Left kidney (tissue), 8 donors: ENCODE measurements at places on chromosomes 6 and 20. TPM values are rescaled to one million over a fixed set of nuclear protein-coding genes. Genes with fewer than 3 reads are reported as not detected.

CASP8AP2 gene
- 30.2 TPM for polyA plus RNA-seq

APCDD1L gene
- 13.7 TPM for polyA plus RNA-seq

DNA sequence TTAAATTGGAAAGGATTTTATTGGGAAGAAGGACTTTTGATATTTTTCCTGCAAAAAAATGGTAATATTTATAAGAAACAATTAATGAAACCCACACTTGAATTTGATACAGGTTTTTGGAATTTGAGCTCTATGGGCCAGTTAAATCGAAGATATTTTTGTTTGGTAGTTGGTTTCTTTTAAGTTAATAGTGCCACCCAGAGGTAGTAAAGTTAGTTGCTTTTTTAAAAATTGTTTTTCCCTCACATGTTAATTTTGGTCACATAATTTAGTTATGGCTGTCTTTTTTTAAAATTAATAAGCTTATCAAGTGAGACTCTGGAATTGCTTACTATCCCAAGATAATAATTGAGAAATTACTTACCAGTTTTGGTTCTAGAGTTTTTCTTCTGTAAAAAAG, 7.1 kb downstream of the PRIM2 start:
- DNase-seq = no peak

DNA sequence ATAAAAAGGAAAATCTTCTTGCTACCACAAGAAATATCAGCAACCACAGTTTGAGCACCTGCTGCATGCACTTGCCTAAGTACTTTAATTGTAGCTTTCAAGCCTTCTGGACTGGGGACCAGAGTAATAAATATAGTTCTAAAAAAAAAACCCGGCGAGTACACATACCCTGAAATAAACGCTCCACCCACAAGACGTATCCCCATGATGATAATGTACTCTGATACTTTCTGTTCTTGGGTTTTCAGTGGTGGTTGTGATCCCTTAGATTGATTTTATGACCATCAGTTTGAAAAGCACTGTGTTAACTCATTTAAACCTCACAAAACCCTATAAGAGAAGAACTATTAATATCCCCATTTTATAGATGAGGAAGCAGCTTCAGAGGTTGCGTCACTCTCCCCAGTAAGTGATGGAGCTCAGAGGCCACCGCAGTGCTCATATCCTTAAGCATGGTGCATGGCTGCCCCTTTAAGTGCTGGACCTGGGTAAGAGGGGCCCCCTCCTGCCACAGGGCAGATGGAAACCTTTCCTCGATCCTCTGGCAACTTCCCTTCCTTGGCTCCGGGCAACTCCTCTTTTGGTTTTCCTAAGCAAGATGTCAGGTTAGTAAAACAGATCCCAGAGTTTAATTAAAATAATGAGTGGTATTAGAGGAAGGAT, 67.3 kb downstream of the KCNB1 start:
- no peak for DNase-seq

GRCh38 chr6:35716798-35717197, 20.0 kb upstream of the ARMC12 start:
- no peak for DNase-seq

GRCh38 chr6:53044071-53044470, 21.1 kb upstream of the FBXO9 start:
- DNase-seq = no peak

ANKEF1 gene
- 8.9 TPM for polyA plus RNA-seq

DNA sequence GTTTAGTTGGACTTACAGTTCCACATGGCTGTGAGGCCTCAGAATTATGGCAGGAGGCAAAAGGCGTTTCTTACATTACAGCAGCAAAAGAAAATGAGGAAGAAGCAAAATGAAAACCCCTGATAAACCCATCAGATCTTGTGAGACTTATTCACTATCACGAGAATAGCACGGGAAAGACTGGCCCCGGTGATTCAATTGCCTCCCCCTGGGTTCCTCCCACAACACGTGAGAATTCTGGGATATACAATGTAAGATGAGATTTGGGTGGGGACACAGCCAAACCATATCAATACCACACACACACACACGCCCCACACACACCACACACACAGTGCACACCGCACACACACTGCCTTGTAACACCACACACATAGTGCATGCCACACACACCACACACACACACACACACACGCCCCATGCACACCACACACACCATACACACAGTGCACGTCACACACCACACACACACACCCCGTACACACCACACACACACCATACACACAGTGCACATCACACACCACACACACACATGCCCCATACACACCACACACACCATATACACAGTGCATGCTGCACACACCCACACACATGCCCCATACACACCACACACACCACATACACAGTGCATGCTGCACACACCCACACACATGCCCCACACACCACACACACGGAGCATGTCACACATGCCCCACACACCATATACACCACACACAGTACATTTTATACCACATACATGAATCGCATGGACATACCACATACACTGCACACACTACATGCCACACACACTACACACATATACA, 310.5 kb downstream of the TAF4 start:
- no peak for DNase-seq

- no peak for DNase-seq
Observed at GRCh38 chr6:14149739-14150130, 32.2 kb downstream of the CD83 start.

DNA sequence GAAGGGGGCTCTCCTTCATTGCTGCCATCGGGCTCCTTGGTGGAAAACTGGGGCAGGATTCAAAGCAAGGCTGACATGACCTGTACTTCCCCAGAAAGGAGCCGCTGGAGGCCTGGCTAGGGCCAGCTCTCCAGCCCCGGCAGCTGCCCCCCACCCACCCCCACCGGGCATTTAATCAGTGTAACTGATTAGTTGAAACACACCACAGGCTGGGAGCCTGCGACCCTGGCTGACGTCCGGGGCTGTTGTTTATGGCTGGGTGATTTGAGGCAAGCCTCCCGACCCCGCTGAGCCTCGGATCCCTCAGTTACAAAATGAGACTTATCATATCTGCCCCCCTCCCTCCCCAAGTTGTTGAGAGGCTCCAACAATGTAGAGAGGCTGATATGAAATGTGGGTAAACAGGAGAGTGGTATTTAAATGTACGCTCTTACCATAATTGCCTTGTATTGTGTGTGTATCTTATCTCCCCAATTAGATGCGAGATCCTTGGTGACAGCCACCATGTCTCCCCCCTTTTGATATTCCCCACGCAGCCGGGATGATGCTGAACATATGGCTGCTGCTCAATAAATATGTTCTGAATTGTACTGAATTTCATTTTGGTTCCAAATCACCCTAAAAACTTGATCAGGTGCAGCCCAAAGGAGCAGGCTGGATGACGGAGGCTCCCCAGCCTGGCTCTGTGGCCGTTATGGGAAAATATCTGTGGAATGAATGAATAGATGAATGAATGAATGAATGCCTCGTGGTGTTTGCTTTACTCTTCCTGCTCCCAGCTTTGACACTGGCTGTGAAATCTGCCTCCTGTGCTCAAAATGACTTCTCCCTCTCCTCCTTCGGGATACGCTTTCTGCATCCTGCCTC, 31.8 kb upstream of the APCDD1L start:
- no peak for DNase-seq

- no peak for DNase-seq
Observed at GRCh38 chr6:159722655-159723054, 4.7 kb upstream of the WTAP start.

ENPP4 gene
- polyA plus RNA-seq = 17.8 TPM

ANGPT4 gene
- polyA plus RNA-seq = 0.22 TPM

GRCh38 chr20:46550461-46550860, at the start of gene OCSTAMP:
Gene OCSTAMP (minus strand): TSS chr20:46550654. CDS start chr20:46550560, 94 bp downstream.
- no peak for DNase-seq

DNA sequence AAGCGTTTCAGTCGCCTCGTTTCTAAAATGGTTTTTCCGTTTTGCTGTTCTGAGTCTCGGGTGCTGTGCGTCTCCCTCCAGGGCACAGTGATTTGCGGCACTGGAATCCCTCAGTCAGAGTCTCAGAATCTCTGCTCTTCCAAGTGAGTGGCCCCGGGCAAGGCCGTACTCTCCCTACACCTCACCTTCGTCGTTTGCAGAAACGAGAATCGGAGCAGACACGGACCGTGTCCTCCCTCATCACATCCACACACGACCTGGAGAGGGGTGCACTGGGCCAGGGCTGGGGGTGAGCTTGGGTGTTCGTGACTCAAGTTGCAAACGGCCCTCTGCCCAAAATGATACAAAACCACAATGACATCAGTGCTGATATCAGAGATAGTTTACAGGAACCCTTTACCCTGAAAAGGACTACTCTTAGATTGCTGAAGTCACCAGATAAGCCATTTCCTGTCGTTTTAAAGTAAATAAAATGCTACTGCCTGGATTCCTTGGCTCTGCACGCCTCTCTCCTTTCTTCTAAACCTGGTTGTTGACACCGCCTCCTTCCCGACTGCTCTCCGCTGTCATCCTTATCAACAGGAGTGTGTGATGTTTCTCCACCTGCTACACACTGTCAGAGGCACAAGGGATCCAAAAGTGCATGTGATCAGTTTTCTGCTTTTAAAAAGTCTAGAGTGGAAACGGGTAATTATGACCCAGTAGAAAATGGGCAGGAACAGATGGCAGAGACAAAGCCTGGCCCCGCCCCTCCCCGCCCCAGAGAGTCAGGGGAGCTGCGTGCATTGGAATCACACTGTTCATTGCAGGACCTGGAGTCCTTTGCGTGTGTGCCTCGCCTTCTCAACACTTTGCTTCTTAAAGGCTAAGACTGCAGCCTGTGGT, 38.4 kb downstream of the KIF25 start:
- DNase-seq = no peak

DNA sequence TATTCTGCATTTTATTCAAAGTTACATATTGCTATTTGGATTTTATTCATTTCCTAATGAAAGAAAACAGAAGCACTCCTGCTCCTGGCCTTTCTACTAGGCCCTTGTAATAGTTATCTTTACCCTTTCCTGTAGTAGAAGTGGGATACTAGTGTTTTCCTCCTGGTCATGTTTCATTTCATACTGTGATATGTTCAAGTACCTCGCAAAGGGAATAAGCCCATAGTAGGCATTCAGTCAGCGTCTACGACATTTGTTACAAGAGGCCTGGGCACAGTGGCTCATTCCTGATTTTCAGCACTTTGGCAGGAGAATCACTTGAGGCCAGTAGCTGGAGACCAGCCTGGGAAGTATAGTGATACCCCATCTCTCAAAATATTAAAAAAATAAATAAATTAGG, 154.1 kb downstream of the ARID1B start:
- no peak for DNase-seq

- DNase-seq = no peak
Observed at GRCh38 chr20:45495501-45495941, 19.9 kb downstream of the SPINT3 start.

DNA sequence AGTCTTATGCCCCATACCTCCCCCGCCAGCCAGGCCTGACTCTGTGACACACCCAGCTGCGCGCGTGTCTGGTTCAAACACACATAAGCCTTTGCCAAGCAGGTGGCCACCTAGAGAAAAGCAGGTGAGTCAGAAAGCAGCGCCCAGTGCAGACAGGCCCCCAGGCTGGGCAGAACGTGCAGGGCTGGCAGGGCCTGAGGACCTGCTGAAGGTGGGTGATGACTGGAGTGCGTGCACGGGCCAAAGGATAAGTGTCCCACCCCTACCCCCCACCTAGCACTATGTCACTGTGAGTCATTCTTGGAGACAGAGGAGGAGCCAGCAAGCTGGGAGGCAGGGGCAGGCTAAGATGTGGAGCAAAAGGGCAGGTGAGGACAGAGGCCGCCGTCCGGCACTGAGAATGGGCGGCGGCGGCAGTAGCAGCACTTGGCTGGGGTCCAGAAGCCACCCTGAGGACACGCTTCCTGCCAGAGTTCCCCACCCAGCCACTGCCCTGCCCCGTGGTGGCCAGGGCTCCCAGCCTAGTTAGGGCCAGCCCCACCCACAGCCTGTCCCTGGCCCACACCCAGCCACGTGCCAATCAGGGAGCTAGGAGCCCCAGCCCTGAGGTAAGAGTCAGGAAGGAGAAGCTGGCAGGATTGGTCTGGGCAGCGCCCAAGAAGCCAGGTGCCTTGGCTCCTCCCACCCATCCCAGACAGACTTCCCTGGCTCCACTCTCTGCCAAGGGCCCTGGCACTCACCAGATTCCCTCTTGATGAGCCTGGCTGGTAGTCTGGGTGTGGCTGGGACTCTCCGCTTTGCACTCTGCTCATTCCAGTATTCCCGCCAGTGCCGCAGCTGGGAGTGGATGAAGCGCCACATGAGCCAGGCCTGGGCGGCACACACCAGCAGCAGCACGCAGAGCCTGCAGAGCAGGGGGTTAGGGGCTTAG, 72.7 kb downstream of the TRAM2 start:
- no peak for DNase-seq

DNA sequence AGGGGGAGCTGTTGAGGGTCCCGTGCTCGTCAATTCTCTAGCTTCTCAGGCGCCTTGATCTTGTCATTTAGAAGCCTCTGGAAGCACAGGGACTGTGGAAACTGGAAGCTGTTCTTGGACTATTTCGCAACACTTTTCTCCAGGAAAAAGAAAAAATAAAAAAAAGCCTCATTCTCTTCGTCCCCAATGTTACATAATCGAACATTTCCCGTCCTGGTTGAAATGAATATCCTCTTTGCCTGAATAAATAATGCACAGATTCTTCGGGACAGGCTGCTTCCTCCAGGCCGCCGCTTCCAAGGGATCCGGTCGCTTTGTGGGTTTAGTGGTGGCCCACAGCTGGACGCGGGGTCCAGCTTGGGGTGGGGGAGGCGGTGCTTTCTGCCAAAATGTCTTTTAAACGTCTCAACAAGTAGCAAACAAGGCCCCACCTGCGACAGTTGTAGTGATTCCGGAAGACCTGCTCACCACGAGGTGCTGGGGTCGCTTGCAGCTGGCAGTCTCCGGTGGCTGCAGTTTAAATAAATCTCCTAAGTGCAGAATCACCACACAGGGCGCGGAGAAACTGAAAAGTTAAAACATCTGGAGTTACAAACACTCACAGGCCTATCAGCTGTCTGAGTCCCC, 125.9 kb upstream of the ESR1 start:
- DNase-seq = no peak

DNA sequence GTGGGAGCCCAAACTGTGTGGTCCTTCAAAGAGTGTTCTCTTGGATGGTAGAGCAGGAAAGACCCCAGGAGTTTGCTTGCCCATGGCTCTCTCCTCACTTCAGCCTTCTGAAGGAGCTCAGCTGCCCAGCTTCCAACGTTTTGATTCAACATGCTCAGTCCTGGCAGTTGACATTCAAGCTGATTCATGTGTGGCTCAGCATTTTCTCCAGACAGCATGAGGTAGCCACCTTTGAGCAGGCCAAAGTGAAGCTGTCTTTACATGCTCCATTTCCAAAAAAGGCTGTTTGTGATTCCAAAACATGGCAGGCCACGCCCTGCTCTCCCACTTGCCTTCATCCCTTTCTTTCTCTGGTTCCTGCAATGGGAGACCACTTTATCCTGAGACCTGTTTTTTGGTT, 280.2 kb downstream of the TBC1D7 start:
- no peak for DNase-seq
